Omental fat pad (tissue), 4 donors: ENCODE measurements at places on chromosomes 6 and 20. TPM values are rescaled to one million over a fixed set of nuclear protein-coding genes. Genes with fewer than 3 reads are reported as not detected.

SEMG1 gene
- total RNA-seq: not detected

DNA sequence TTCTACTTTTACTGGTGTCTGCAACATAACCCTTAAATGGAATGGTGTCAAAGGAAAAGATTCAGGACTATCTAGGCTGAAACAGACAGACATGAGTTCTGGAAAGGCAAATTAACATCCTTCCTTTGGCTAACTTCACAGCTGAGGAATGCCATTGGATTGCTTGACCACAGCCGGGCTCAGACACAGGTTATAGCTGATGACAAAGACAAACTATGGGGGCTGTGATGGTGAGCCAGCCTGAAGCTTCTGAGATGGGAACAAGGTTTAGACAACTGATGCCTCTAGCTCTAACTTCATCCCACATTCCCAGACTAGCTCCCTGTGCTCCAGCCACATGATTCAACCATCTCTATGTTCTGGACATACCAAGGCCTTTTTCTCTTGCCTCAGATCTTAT is 15.3 kb downstream of the POLR1C start:
- no peak for DNase-seq

SLC52A3 gene
- total RNA-seq: 1.8 TPM

DNA sequence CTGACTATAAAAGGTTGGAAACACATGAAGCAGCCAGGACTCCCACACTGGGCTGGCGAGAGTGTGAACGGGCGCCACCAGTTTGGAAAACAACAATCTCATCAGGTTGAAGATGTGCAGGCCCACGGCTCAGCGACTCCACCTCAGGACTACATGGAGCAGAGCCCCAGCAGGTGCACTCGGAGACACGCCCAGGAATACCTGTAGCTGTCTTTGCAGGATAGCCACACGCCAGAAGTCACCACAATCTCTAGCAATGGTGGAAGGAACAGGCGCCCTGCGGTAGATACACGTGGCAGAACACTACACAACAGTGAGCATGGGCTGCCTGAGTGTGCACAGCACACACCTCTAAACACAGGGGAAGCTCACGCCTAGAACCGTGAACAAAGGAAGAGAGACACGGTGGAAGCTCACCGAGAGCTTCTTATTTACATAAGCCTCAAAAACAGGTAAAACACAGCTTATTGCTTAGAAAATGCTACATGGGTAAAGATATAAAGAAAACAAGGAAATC is 28.7 kb upstream of the RPS6KA2 start:
- DNase-seq: no peak

GRCh38 chr6:54737247-54737646 is 109.3 kb upstream of the FAM83B start:
- no peak for DNase-seq

GRCh38 chr20:36997121-36997520 is 45.6 kb upstream of the SAMHD1 start:
- DNase-seq: no peak

DNA sequence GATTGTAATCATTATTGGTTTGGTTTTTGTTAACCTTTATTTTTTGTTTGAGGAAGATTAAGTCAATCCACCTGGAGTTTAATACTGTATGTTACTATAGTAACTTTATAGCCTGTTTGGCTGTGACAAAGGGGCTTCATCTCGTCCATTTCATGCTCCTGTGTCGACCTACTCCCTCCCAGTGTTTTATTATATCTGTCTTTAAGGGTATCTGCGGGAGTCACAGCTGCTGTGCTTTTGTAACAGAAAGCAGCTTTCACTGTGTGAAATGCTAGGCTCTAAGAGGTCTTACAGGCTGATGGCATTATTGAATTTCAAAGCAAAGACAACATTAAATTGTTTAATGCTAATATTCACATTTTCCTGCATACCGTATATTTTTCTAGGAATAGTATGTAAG is 698.0 kb upstream of the POU3F2 start:
- no peak for DNase-seq

DNA sequence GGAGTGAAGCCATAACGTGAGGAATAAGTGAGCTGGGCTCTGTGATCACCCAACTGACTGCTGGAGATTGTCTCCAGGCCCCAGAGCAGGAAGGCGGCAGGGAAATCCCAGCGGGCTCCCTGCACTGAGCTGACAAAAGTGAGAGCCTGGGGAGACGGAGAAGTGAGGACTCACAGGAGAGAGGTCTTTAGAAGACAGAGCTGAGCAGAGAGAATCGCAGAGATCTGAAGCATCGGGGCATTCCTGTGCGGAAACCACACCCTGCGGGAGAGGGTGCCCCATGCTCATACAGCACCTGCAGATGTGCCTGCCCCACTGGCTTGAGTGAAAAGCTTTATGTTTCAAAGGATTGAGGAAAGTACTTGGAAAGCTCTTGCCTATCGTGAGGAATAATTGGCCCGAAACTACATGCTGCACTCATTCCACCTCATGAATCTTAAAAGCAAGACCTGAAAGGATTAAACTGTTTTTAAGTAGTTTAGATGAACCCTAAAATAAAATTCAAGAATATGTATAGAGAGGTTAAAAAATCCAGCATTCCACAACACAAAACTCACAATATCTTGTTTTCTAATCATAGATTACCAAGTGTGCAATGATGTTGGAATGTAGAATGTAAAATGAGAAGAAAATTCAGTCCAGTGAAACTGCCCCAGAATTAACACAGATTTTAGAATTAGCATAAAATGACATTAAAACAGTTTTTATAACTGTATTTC is 17.7 kb upstream of the THBS2 start:
- no peak for DNase-seq

DNA sequence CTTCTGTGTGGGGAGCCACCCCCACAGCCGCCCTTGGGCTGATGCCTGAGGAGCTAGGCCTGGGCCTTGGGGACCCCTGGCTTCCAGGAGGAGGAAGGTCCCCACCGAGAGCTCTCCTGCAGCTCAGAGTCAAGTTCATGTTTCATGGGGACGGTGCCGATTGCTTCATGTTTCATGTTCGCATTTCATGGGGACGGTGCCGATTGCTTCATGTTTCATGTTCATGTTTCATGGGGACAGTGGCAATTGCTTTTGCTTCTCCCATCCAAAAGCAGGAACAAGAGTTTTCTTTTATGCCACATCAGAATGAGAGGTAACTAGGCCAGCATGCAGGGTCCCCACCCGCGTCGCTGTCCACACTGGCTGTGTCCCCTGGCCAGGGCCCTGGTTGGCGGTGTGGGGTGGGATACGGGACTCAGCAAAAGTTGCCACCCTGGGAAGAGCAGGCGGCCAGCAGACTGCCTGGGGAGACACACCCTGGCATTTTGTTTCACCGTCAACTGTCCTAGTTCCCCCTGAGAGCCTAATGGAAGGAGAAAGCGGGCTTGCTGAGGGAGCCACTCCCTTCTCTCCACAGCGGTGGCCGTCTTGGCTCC is 46.0 kb downstream of the DACT2 start:
- no peak for DNase-seq

GLP1R gene
- total RNA-seq: not detected

TOX2 gene
- total RNA-seq: 1.6 TPM

AAR2 gene
- total RNA-seq: 30.8 TPM

DNA sequence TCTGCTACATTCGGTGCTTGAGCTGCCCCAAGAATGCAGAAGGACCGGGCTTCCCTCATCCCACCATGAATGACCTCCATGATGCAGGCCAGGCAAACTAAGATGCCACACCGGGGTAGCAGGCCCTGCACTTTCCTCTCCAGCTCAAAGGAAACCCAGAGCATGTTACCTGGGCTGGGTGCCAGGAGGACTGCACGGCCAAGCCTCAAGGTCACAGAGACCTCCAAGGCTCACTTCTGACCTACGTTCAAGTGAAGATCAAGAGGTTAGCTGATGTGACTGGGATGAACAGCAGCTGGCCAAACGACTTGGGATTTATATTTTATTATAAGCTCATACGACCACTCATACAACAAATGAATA is 501.8 kb downstream of the CD83 start:
- no peak for DNase-seq

GRCh38 chr20:53647286-53647821 is 53.7 kb upstream of the ZNF217 start:
- no peak for DNase-seq

DNA sequence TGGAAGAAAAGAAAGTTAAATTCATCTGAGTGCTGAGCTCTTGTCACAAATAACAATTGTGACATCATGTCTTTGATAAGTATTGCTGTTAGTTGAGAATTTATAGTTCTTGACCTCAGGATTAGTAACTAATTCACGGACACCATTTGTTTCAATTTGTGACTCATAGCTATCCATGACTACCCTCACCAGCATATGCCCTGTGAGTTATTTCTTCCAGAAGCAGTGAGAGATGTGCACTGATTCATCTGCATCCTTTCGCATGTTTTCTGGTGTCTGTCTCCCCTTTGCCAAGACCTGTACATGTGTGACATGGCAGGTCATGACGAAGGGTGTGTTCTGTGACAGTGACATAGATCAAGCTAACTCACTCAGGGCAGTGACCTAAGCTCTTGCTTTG is 86.9 kb downstream of the SOBP start:
- no peak for DNase-seq

GRCh38 chr6:4861564-4861963 is 85.4 kb downstream of the CDYL start:
- no peak for DNase-seq

- no peak for DNase-seq
Measured at GRCh38 chr20:17992224-17992637, 23.4 kb downstream of the MGME1 start.

GRCh38 chr6:18302561-18303439 is 38.5 kb upstream of the DEK start:
- no peak for DNase-seq

- no peak for DNase-seq
Measured at GRCh38 chr6:106520711-106521401, 108.4 kb downstream of the RTN4IP1 start.

PHACTR1 gene
- total RNA-seq: 17.7 TPM

MDC1 gene
- 7.5 TPM for total RNA-seq

GRCh38 chr6:39266782-39267355 is 37.6 kb upstream of the KCNK5 start:
- no peak for DNase-seq

PPP1R18 gene
- 41.9 TPM for total RNA-seq

KCNS1 gene
- total RNA-seq: 0.56 TPM

HRH3 gene
- total RNA-seq: not detected

TCP11 gene
- total RNA-seq: not detected

- DNase-seq: no peak
Measured at GRCh38 chr20:6882561-6883291, 115.2 kb downstream of the BMP2 start.

OLIG3 gene
- not detected for total RNA-seq

GRCh38 chr6:97473979-97474378 is 191.0 kb upstream of the MMS22L start:
- DNase-seq: no peak

- no peak for DNase-seq
Measured at GRCh38 chr6:111658462-111659154, 52.9 kb upstream of the TRAF3IP2 start.

DNA sequence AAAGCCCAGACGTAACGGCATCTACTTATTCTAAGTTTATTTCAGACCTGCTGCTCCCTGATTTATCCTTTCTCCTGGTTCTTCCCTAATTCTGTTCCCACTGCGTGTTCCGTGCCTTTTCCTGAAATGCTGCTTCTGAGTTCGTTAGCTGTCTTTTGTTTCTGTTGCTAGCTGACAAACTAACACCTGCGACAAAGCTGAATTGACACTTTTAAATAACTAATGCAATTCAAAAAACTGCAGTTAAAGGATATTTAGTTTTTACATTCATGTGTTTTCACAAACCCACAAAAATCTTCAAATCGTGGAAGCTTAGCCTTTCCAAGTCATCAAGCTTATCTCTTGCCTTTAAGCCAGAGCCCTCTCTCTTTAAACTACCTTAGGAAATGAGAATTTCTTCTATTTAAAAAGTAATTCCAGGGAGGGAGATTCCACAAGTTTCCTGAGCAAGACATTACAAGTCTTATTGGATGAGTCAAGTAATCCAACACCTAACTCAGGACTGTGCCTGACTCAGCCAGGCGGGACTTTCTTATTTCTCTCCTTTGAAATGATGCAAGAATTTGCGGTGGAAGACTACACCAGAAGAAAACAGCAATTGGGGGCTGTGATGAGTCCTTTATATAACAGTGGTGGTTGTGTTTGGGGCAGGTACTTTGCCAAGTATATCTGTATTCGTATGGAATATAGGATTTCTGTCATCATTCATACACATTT is 6.3 kb downstream of the ADTRP start:
- no peak for DNase-seq

DNA sequence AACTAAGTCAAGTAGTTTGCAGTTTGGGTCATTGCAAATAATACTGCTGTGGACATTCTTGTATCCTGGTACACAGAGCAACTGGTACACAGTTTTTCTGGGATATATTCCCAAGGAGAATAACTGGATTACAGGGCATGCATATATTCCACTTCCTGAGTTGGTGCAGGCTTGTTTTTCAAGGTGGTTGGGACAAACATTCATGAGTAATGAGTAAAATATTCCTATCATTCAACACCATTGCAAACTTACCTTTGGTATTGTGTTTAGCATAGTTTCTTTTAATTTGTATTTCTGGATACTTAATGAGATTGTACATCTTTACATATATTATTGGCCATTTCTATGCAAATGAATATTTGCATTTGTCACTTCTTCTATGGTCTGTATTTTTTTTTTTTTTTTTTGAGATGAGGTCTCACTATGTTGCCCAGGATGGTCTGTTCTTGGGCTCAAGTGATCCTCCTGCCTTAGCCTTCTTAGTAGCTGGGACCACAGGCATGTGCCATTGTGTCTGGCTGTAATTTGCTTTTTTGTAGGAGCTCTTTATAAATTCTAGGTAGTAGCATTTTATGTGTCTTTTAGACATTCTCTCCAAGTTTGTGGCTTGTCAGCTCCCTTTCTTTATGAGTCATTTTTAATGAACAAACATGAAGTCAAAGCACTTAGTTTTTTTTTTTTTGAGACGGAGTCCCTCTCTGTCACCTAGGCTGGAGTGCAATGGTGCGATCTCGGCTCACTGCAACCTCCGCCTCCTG is 158.7 kb downstream of the SOX4 start:
- no peak for DNase-seq

DNA sequence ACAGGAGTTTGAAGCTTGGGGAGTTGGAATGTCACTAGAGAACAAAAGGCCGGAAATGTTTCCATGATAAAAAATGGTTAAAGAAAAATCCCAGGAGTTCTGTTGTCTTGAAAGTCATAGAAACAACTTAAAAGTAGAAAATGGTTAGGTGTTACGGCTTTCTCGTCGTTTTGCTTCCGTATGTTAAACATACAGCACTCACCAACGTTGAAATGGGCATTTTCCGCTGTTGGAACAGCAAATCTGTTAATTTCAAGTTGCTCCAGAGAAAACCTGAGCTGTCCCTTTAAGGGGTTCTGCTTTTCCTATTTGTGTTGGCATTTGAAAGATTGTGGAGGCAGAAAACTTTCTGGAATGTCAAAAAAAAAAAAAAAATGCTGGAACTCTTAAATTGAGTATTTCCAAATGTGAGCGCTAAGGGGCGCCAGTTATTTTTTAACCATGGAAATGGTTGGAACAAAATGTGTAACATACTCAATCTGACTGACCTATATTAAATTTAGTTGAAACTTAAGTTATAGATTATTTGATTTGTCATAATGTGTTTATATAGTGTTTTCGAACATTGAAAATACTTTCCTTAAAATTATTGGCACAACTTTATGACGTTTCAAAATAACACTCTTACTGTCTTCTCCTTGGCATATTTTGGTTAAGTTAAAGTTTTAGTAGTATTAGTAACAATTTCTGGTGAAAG is 2.2 kb downstream of the QKI start:
- DNase-seq: no peak
